ENCODE measurements at places on chromosomes 2 and 18.

DNA sequence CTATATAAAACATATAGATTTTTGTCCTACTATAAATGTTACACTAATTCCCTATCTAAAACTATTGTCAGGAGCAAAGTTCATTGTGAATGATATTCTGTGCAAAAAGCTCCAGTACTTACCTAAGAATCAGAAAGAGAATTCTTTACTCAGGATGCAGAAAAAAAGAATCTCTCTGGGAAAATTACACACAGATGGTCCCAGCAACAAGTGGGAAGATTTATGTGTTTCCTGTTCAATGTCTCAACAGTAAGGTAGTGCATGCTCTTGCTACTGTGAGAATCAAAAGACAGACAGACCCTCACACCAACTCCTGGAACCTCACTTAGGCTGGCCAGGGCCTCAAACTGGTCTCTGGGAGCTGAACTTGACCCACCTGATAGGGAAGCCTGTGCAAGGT lies 11.2 kb upstream of the NAPG start:
- no peak for DNase-seq

GRCh38 chr18:10518595-10519255 lies 7.1 kb upstream of the NAPG start:
- DNase-seq = no peak

DNA sequence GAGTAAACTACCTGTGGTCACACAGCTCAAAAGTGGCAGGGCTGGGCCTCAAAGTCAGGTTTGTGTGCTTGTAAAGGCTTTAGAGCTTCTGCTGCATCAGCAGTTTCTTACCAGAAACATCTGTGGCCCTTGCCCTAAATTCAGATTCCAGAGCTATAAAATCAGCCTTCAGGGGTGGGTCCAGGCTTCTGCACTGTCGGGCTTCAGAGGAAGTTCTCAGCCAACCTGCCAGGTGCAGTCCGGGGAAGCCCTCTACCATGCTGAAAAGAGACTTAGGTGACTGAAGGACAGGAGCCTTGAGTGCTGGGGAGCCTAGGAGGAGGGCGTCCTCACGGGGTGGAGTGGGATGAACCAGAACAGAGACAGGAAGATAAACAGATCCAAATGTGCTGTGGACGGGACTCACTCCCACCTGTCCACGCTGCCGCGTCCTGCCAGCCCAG lies 69.9 kb upstream of the HS6ST1 start:
- DNase-seq = no peak

GRCh38 chr18:41323044-41323443 lies 632.0 kb upstream of the PIK3C3 start:
- no peak for DNase-seq

DNA sequence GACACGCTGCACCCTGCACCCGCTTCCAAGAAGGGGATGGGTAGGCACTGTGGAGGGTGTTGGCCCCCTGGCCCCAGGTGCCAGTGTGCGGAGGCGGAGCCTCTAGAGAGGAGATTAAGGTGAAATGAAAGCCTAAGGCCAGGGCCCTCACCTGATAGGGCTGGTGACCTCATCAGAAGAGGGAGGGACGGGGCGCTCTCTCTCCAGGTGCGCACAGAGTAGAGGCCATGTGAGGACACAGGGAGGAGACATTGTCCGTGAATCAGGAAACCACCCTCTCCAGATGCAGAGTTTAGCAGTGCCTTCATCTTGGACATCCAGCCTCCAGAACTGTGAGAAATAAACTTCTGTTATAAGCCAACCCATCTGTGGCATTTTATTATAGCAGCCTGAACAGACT lies 62.3 kb downstream of the PSMG2 start:
- DNase-seq = no peak

GRCh38 chr18:47731276-47731675 lies 199.2 kb downstream of the SMAD2 start:
- DNase-seq = no peak

GRCh38 chr18:41938445-41938844 lies 16.6 kb upstream of the PIK3C3 start:
- DNase-seq = no peak

GRCh38 chr2:113039719-113040118 lies 12.9 kb downstream of the IL36B start:
- DNase-seq = no peak

DNA sequence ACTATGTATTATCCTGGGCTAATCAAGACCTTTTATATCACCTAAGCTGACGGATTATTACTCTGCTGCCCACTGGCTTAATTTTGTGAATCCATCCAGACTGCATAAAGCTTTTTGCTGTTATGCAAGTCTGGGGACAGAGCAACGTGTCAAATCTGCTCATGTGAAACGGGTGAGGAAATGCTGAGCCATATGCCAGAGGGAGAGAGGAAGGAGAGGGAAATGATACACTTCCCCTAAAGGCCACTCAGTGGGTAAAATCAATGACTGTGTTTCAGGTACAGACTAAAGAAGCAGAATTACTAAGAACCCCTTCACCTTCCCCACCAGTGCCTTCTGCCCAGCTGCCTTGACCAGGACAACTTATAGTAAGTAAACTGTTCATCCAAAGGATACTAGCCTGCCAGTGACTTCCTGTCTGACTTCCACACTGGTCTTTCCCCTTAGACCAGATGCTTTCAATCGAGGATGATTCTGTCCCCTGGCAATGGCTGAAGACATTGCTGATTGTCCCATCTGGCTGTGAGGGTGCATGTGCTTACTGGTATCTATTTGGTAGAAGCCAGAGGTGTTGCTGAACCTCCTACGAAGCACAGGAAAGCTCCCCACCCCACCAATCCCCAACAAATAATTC lies 43.0 kb downstream of the STAT1 start:
- no peak for DNase-seq

- no peak for DNase-seq
Observed at GRCh38 chr2:70705160-70705850, 62.7 kb downstream of the ADD2 start.

- no peak for DNase-seq
Observed at GRCh38 chr2:209323738-209324137, 100.1 kb upstream of the MAP2 start.

Measured in SIG-M5 (cell line).